ENCODE measurements at places on chromosomes 2 and 18.

DNA sequence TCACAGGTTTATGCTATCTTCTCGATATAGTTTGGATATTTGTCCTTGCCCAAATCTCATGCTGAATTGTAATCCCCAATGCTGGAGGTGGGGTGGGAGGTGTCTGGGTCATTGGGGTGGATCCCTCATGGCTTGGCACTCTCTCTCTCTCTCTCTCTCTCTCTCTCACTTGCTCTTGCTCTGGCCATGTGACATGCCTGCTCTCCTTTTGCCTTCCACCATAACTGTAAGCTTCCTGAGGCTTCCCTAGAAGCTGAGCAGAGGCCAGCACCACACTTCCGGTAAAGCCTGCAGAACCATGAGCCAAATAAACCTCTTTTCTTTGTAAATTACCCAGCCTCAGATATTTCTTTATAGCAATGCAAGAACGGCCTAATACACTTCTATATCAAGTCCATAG lies 41.3 kb upstream of the PGAP1 start:
- no peak for DNase-seq

GRCh38 chr18:7206217-7206616 lies 24.7 kb upstream of the LRRC30 start:
- no peak for DNase-seq

- no peak for DNase-seq
These were observed 12.6 kb upstream of the TMX3 start for GRCh38 chr18:68727506-68727905.

GRCh38 chr2:28134857-28135256 lies 244.3 kb downstream of the BABAM2 start:
- DNase-seq: no peak

DNA sequence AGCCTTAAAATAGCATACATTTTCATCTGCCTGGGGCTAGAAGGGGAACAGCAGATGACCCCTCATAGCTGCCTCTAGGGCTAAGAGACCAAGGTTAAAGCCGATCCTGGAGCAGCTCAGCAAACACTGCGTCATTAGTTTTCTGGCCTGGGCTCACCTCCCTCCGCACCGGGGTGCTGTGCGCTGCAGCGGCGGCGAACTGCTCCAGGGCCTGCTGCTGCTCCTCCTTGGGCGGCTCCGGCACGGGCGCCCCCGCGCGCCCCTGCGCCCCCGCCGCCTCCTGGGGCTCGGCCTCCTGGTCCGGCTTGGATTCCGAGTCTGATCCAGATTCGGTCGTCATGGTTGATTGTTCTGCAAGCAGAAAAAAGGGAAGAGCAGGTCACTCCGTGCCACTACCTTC lies 55.0 kb downstream of the EPB41L3 start:
- DNase-seq: no peak

GRCh38 chr2:105924932-105925331 lies 180.2 kb downstream of the NCK2 start:
- no peak for DNase-seq

GRCh38 chr2:222518570-222519381 lies 94.4 kb downstream of the SGPP2 start:
- no peak for DNase-seq

DNA sequence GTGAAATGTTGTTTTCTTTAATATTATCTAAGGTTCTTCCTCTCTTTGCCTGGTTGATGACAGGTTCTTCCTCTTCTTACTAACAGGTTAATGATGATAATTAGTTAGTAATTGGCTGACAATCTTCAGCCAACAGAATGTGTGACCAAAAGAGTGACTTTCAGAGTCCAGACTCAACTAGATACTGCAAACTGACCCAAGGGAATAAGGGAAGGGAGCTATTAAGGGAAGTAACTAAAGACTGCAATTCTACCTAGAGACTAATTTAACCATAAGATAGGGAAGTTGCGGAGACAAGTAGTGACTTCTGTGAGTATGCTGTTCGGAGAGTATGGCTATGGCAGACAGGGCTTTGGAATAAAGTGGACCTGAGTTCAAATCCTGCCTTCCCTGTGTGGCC lies 127.3 kb upstream of the TACR1 start:
- DNase-seq: no peak

Measured in stimulated activated CD8-positive, alpha-beta memory T cell treated with anti-CD3 and anti-CD28 coated beads, Interleukin-2, amount 100 ng/mL, for 1 hour (primary cell).